Iris pigment epithelial cell (primary cell): ENCODE measurements at places on chromosomes 4 and X.

- no peak for DNase-seq
Observed at GRCh38 chr4:187075514-187075913, 351.9 kb upstream of the FAT1 start.

DNA sequence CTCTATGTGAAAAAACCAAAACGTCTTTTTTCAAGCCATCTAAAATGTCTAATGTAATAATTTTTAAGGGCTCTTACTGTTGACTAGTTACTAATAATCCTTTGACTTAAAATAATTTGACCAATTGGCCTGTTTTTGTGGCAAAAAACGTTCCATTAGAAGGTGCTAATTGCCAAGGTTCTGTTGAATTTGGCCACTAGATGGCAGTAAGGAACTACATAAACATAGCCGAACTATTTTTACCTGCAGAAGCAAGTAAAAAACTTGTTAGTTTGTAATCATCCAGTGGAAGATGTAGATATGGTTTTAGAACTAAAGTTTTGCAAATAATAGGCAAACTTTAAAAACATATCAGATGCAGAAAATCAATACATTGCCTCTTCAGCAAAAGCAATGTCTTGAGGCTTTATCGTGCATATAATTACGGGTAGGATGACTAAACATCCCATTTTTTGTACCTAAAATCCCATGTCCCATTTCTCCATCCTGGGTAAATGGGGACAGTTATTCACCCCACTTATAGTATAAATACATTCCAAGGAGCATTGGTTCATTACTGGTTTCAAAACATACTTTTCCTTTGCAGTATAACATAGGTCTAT lies 57.6 kb downstream of the PROM1 start:
- peak; percentile 60 for DNase-seq

- DNase-seq, result no peak
Observed at GRCh38 chrX:134374294-134374693, 85.7 kb upstream of the HPRT1 start.

GRCh38 chrX:110853610-110854009 lies 58.0 kb upstream of the CHRDL1 start:
- DNase-seq, result peak; percentile 9

DNA sequence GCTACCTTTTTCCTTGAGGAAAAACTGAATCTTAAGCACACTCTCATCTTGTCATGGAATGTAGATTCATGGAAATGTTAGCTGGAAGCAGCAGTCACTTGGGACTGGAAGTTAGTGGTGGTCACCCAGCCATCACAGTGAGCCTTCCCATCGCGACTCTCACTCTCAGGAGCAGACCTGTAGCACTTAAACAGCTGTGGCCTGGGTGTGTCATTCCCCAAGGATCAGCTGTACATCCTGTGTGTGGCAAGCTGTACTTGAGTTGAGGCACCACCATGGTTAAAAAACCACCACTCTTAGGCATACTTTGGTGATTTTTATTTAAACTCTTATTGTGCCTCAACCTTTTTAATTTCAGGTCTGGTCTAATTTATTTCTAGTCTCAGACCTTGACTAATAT lies 46.7 kb downstream of the JADE1 start:
- no peak for DNase-seq

- no peak for DNase-seq
Observed at GRCh38 chr4:108396900-108397497, 223.4 kb upstream of the RPL34 start.
